IMR-90 (cell line): ENCODE measurements at places on chromosomes 4 and X.
A peak's percentile ranks its signal among the peaks of the same experiment; 100 is the strongest.

- DNase-seq: peak; percentile 16
Measured at GRCh38 chr4:96164814-96165351, 325.0 kb downstream of the PDHA2 start.

DNA sequence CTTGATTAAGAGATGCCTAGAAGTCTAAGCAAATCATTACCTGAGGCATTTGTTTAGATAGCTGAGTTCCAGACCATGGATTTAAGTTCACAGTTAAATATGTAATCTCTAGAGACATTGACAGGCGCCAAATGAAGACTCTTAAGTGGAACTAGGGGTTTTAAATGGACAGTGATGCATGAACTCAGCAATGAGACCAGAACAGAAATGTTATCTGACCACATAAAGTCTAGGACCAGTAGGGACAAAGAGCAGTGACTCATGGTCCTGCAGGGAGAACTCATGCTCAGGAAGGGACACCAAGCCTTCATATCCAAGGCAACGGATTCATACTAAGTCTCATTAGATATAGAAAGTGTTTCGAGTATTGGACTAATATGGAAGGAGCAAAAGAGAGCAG lies 152.3 kb downstream of the PPARGC1A start:
- DNase-seq: no peak

DNA sequence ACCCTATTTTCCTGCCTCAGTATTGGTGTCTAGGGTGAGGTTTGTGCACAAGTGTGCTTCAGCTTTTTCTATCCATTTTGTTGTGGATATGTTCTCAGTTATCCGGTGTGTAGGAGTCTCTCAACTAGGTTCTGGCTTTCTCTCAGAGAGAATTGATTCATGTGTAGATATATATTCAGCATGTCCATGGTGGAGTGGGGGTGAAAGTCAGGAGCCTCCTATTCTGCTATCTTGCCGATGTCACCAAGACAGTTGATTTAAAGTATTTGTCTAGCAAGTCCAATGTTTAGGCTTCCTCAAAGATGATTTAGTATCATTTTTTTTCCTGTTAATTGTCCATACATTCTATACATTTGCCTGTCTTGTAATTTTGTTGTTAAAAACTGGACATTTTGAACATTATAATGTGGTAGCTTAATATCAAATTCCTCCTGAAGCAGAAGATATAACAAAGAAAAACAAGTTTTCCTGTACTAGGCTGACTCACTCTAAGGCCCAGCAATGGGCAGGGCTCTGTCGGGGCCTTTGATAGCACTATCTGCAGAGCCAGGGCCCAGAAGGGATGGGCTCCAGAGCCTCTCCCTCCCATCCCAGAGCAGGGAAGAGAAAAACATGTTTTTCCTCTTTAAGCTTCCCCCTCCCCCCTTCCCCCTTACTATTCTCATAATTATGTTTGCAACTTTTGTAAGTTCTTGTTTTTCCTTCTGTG lies 37.6 kb downstream of the GLUD2 start:
- DNase-seq: no peak

DNA sequence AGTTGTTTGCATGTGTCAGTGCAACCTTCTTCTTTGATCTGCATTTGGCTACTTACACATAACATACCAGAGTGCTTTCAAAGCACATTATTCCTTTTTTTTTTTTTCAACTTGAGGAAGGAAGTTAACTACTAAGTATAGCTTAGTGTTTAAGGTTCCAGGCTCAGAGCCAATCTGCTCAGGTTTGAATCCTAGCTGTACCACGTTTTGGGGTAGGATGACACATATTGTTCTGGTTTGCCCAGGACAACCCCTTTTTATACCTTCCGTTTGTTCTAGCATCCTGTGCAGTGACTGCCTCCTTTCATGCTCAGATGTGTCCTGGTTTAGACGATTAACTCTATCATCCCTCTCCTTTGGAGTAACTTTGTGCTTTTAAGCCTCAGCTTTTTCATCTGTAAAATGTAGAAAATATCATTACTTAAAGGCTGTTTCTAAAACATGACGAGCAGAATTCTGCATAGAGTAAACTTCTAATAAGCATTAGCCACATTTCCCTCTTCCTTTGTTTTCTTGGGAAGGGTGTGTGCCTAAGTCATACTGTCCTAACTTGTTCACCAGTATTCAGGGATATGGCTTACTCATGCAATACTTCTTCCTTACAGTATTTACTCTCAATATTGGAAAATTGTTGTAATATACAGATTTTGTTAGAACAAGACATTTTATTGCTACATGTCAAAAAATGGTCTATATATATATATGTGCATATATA lies 281.3 kb downstream of the C4orf33 start:
- no peak for DNase-seq

- no peak for DNase-seq
Measured at GRCh38 chr4:173482330-173482931, 47.6 kb downstream of the HAND2 start.

- peak; percentile 92 for DNase-seq
Measured at GRCh38 chr4:10611673-10612072, 72.9 kb downstream of the CLNK start.

DNA sequence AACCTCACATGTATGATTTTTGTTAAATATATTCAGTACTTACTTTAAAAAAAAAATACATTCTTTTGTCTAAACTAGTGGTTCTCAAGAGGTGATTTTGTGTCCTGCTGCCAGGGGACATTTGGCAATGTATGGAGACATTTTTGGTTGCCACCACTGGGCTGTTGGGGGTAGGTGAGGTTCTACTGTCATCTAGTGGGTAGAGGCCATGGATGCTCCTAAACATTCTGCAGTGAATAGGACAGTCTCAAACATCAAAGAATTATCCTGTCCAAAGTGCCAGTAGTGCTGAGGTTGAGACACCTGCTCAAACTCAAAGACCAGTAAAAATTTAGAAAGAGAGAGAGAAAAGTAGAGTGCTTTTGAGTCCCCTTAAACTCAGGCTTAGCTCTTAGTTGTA lies 32.9 kb upstream of the PGM2 start:
- peak; percentile 7 for DNase-seq

GRCh38 chr4:164440199-164440598 lies 313.7 kb upstream of the SMIM31 start:
- DNase-seq: peak; percentile 21

GRCh38 chr4:27308379-27308778 lies 447.7 kb downstream of the STIM2 start:
- no peak for DNase-seq

DNA sequence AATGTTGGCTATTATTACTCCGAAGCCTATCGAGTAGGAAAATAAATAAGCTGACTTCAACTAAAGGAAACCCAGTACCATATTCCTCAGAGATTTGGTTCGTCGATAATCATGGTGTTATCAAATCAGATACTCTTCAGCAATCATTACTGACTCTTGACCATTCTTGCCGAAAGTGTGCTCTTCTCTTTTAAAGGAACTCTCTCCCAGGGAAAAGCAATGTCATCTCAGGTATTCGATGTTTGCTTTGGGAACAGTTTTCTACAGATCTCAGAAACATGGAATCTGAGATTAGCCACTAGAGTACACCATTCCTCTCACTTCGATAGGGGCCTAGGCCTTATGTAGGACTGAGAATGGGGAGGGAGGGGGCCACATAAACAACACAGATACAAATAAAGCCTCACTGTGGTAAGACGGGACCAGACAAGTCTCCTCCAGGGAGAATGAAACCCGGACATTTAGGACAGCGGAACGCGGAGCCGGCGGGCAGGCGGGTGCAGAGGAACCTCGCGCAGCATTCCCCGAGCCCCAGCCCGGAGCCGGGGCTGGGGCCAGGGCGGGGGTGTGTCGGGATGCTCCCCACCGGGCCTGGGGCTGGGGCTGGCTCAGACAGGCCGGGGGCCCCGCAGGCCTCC lies 581 bp downstream of the DNAJB14 start:
- DNase-seq: peak; percentile 21

DNA sequence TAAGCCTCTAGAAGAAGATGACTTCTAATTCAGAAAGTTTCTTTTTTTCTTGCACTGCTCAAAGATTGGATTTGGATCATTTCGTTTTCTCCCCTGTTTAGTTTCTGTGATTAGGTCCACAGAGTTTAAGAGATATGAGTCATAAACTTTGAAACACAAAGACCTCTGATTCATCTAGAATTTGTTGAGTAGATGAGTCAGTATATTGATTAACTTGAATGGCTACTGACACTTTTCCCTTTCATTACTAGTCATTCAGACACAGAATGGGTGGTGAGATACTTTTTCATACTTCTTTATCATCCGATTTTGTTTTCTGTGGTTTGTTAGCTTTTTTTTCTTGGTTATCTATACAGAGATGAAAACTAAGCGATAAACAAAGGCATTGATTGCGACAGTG lies 34.1 kb upstream of the AFF2 start:
- no peak for DNase-seq

- DNase-seq: no peak
Measured at GRCh38 chr4:67549123-67549522, 3.8 kb upstream of the CENPC start.

- peak; percentile 66 for DNase-seq
Measured at GRCh38 chr4:71239365-71239764, 99.5 kb upstream of the SLC4A4 start.

GRCh38 chr4:185408432-185408831 lies 11.8 kb downstream of the ANKRD37 start:
- DNase-seq: no peak

DNA sequence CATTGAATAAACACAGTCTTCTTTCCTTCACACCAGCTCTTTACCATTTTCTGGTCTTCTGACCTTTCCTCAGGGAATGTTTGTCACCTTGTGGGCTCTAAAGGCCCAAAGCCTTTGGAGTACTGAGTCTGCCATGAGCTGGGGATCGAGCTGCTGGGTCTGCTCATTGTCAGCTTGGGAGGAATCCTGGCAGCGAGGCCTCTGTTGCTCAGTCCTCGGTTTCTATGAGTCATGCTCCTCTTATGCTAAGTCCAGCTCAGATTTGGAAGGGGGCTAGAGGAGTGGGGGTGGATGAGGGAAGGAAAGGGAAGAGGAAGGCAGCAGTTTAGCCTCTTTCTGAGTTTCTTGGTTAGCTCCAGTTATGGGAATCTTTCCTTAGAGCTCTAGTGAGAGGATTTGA lies 31.1 kb downstream of the NHSL2 start:
- peak; percentile 77 for DNase-seq

DNA sequence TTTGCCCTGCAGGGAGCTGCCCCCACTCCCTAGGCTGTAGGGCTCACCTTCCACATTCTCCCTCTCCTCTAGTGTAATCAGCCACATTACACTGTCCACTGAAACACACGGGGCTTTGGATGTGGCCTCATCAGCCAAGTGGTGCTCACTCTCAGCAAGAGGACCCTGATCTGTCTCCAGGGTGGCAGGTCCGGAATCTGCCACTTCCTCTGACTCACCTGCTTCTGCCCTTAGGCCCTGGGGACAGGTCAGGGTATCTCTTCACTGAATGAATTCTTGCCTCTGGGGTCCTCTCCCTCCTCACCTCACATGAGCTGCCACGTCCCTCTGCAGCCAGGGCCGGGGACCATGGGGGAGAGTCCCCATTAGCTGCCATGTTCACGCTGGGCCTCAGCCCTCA lies 15.9 kb downstream of the ZNF41 start:
- no peak for DNase-seq

GRCh38 chr4:94642561-94642866 lies 115.2 kb upstream of the BMPR1B start:
- DNase-seq: peak; percentile 5

DNA sequence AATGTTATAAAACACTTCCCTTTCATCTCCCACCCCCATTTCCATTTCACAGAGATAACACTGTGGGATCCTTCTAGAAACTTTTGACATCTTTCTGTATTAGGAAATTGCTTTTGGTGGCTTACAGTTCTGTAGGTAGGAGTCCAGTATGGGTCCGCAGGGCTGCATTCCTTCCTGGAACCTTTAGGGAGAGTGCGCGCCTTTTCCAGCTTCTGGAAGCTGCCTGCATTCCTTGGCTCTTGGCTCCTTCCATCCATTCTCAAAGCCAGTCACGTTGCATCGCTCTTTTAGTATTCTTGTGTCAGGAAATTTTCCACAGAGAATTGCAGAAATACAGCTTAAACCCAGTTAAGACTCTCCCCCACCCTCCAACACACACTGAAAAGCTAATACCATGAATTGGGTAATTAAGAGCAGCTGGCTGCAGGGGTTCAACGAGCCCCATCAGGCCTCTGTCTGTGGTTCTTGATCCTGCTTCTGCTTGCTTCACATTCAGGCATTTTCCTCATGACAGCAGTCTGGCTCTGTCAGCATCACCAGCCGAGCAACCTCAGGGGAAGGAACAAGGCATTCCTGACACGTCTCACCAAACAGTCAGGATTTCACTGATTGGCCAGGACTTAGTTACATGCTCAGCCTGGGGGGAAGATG lies 48.8 kb downstream of the SEPTIN11 start:
- peak; percentile 75 for DNase-seq

DNA sequence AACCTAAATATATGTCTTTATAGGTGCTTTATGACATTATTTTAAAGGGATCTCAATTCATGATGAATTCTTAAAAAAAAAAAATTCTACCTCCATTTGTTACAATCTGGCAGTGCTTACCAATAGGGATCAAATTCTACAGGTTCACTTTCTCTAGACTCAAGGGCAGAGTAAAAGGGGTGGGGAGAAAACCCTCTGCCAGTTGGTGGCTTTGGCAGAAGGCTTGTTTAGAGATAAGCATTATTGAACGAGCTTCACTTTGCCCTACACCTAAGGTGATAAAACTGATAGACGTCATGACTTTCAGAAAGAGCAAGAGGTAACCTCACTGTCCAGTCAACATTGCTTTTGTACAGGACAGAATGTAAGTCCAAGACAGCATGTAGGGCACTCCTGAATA lies 53.6 kb downstream of the OSTC start:
- no peak for DNase-seq

- DNase-seq: no peak
Measured at GRCh38 chrX:119482041-119482440, 13.8 kb downstream of the SLC25A5 start.

DNA sequence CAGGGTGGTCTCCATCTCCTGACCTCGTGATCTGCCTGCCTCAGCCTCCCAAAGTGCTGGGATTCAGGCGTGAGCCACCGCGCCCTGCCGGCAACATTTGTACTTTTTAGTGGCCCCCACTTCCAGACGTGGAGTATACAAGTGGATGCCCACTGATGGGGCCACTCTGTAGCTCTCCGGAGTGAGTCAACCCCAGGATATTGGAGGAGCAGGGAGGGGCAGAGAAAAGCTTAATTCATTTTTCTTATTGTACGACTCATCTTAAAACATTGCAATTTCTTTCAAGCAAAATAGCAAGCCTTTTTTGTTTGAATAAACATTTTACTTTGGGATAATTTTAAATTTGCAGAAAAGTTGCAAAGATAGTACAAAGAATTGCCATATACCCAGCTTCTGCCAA lies 34.6 kb downstream of the FAM9C start:
- DNase-seq: peak; percentile 48
